ENCODE measurements at places on chromosomes 7 and 10.

DNA sequence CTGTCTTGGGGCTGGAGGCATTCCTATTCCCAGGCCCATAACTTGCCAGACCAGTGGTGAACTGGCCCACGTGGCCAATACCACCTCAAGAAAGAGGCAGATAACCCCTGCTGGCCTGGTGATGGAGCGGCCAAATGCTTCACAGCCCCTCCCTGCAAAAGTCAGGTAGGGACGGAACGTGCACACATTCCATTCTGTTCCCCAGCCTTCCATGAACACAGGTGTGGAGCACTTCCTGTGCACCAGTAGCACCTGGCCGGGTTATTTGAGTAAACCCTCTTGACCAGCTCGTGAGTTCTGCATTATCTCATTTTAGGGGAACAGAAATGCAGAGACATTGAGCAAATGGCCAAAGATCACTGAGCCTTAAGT is 134.4 kb downstream of the SH3PXD2A start:
- no peak for DNase-seq

DNA sequence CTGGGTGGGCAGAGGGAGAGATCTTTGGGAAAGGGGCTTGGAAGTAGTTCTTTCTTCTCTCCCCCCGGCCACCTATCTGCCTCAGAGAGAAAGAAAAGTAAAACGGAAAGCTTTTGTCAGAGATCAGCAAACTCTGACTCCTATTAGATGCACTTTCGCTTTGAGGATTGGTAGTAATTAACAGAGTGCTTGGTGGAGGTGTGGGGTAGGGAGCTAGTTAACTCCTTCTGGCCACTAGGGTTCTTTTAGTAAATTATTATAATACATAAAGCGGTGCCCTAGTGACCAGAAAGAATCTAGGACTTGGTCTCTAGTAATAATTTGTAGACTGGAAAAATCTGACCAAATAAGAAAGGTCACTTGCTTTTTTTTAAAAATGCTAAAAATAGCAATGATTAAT is 54.6 kb downstream of the CPVL start:
- DNase-seq = no peak

DNA sequence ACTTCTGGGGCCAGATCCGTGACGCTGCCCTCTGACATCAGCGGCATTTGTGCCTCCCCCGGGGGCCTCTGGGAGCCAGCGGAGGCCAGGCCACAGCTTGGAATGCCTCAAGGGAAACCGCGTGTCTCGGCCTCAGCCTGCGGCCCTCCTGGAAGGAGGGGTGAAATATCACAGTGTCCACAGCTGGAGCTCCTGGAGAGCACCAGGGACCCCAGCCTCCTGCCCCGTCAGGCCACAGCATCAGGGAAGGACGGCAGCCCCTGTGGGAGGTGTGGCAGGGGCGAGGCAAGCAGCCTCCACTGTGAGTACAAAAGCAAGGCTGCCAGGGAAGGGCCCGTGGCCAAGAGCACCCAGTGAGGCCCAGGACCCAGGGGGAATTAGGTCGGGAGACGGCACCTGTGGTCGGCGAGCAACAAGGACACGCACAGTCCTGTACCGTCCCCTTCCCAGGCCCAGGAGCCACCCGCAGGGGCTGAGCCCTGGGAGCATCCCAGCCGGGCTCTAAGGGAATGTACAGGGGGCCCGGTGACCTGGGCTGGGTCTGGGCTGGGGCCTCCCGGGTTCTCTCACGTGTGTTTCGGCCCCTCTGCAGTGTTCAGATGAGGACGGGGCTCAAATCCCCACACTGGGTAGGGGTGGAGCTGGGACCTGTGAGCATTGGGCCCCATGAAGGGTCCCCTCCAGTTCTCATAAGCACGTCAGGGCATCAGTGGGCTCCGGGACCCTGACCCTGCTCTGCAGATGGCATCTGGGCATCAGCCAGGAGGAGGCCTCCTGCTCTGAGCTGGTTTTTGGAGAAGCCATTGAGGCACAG is 18.7 kb upstream of the KNDC1 start:
- no peak for DNase-seq

- DNase-seq = no peak
These were observed 260.7 kb downstream of the BICC1 start for GRCh38 chr10:58773341-58773740.

- no peak for DNase-seq
These were observed 340.1 kb downstream of the WDR37 start for GRCh38 chr10:1396297-1396635.

GRCh38 chr7:66100408-66101050 is 14.1 kb upstream of the CRCP start:
- no peak for DNase-seq

DNA sequence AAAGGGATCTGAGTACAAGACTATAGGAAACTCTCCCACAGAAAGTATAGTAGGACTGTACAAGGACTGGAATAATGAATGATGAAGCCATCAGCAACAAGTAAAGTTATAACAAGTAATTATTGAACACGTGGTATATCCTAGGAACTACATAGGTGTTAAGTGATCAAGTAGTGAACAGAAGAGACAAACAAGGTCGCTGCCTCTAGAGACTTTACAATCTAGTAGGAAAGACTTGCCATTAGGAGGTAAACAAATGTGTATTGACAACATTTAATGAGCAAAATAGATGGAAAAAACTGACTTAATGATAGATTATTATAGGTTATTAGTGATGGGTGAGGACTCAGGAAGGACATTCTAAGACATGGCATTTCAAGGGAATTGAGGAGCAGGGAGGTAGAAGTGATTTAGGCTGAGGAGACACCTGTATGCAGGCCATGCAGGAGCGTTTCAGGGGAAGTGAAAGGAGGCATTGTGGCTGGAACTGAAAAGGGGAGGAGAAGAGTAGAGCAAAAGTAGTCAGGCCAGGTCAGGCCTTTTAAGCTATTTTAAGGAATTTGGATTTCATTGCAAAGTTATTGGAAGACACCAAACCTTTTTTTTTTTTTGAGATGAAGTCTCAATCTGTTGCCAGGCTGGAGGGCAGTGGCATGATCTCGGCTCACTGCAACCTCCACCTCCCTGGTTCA is 8.5 kb upstream of the GLCCI1 start:
- DNase-seq = no peak

All from stimulated activated CD8-positive, alpha-beta memory T cell treated with anti-CD3 and anti-CD28 coated beads, Interleukin-4, amount 100 ng/mL, for 48 hours (primary cell).